Femur (tissue), 1 donor: ENCODE measurements at places on chromosomes 13 and 19.

DNA sequence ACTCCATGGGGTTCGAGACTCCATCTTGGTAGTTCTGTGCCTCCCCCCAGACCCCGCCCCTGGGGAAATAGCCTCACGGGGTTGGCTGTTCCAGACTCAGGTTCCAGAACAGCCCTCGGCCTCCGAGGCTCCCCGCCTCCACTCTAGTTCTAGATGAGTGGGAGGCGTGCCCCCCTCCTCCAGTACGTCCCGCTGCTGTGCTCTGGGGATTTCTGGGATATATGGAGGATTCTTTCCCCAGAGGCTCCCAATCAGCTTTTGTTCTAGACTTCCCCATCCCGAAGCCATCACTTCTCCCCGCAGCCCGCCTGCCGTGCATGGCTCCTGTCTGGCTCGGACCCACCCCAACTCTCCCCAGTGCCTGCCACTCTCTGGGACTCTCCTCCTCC, 1.9 kb upstream of the CACNG7 start:
- no peak for DNase-seq

DNA sequence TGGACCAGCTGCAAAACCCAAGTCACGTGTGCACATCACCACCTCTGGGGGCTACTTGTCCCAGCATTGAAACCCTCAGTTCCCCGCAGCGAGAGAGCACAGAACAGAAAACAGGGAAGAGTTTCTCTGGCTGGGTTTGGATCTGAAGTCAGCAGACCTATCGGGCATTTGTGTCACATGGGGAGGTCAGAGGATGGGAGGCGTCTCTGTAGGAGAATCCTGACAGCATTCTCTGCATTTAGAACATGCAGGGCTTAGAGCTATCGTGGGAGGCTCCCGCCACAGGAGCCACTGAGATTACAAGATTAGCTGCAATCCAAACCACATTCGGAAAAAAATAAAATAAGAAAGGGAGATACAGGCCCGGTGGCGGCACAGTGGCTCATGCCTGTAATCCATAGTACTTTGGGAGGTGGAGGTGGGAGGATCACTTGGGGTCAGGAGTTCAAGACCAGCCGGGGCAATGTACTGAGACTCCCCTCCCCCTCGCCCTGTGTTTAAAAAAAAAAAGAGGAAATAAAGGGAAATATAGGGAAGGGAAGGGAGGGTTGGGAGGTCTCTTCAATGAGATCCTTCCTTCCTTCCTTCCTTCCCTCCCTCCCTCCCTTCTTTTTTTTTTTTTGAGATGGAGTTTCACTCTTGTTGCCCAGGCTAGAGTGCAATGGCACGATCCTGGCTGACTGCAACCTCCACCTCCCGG, 2.9 kb upstream of the TLE6 start:
- DNase-seq = no peak

DNA sequence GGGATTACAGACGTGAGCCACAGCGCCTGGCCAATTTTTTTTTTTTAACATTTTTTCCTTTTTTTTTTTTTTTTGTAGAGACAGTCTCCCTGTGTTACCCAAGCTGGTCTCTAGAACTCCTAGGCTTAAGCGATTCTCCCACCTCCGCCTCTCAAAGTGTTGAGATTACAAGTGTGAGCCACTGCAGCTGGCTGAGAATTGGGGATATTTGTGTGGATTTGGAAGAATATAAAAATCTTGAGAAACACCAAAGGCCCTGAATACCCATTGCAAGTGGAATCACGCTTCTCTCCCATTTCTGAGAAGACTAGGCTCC, 79.9 kb upstream of the ABCC4 start:
- DNase-seq = no peak

- DNase-seq = no peak
Measured at GRCh38 chr13:29125191-29125933, 305.2 kb downstream of the MTUS2 start.

- DNase-seq = no peak
Measured at GRCh38 chr19:13133241-13133870, 15.3 kb downstream of the NACC1 start.

- DNase-seq = peak; percentile 85
Measured at GRCh38 chr19:18044825-18045304, 36.9 kb downstream of the ARRDC2 start.

GRCh38 chr19:30692879-30693503, 320.8 kb downstream of the ZNF536 start:
- peak; percentile 25 for DNase-seq

- peak; percentile 47 for DNase-seq
Measured at GRCh38 chr13:30362869-30363268, 55.5 kb upstream of the KATNAL1 start.

DNA sequence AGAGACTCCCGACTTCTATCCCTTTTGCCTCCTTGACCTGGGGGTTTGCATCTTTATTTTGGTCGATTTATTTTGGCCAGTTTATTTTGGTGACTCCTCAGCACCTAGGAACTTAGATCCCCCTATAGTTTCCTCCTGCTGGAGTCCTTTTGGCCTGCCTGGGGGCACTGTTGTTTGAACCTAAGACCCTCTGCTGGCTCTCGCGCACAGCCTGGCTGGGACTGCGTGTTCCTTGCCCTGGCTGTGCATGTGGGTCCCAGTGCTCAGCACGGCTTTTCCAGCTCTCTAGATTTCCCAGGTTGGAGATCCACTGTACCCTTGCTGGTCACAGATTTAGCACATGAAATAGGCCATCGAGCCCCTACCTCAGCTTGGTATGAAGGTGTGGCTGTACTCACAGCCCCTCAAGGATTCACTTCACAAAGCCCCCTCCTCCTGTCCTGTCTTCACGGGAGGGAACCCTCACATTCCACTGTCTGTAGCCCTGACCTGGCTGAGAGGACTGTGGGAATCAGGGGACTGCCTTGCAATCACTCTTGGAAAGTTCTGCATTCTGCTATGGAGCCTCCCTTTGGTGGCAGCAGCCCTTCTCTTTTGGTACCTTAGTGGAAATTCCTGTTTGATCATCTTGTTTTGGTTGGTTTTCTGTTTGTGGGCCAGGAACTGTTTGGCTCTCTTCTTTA, 8.3 kb downstream of the UBAC2 start:
- no peak for DNase-seq

DNA sequence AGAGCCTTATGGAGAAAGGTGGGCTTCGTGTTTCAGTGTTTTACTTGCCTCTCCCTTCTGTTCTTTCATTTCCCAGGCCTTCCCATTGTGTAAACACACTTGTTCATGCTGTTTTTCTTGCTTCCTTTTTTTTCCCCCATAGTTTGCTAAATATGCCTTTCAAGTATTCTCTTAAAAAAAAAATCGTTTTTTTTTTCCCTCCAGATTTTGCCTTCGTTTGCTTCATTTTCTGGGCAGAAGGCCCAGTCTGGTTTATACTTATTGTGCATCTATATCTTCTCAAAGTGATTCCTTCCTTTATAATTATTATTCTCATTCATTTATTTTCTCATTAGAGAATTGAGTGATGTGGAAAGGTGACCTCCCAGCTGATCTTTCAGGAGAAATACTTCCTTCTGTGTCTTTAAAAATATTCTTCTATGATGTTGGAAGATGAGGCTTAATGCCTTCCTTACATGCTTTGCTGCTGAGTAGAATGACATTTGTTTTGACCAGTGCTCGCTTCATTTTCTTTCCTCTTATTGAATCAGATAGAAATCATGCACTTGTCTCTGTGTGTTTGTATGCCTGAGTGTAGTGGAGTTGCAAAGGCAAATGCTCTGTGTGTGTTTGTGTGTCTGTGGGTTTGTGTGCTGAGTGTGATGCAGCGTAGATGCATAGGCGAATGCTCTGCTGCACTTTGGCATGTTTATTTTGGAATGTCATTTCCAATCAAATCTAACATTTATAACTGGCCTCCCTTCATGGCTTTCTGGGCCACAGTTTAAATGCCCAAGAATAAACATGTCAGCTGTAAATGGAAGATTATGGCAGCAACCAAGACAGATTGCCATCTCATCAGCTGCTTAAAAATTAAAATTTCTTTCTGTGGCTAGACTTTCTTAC, 591.4 kb downstream of the FGF9 start:
- no peak for DNase-seq

GRCh38 chr13:74555651-74556420, 421.6 kb upstream of the KLF12 start:
- DNase-seq = no peak

- DNase-seq = no peak
Measured at GRCh38 chr19:10660346-10660745, 6.2 kb downstream of the ILF3 start.

- DNase-seq = no peak
Measured at GRCh38 chr13:110523180-110523579, 38.3 kb downstream of the RAB20 start.

DNA sequence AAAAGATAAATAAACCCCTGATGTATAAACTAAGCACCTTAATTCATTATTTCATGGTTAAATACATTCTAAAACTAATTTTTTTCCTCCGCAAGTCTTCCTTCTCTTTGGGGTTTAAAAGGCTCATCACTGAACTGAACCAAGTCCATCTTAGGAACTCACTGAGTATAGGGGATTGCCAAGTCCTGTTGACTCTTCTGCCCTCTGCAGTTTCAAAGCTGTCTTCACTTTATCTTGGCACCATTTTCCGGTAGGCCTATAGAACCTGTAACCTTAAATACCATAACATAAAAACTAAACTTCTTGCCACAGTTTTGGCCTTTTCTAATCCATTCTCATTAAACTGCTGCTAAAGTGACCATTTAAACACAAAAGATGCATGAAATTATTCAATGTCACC, 66.5 kb upstream of the USPL1 start:
- DNase-seq = no peak

DNA sequence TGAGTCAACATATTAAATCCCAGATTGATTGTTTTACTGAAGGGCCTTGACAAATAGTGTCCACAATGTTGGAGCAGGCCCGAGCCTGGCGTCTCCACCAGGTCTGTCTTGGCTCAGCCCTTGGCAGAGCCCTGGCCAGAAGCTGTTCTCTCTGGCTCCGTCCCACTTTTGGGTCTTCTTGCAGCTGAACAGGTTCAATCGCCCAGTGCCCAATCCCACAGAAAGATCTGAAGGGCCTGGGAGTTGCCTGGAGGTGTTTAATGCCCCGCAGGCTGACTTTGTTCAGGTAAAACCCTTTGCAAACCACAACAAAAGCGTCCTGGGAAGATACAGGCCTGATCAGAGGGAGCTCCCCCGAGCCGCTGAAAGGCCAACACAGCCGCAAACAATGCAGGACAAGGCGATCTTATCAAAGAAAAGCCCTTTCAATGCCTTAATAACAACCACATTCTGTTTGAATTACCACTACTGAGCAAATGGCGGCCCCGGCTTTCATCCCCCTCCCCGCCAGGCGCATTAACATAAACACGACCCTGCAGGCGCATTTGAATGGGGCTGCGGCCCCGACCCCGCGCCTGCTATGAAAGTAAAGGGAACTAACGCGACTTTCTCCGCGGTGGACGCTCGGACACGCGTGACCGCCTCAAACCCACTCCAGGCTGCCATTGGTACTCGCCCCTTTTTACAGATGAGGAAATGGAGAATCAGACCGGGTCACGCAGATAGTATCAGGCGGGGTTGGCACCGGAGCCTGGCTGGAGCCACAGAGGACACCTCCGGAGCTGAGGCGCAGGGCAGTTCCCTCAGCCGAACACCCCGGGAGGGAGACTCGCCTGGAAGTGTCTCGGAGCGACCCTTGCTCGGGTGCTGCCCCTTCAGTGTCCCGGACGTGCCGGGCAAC, 3.1 kb downstream of the CDX2 start:
- no peak for DNase-seq

GRCh38 chr19:19527674-19528625, 761 bp upstream of the YJEFN3 start:
- DNase-seq = no peak

GRCh38 chr13:102369302-102369701, 32.5 kb downstream of the FGF14 start:
- no peak for DNase-seq

- DNase-seq = no peak
Measured at GRCh38 chr13:110511509-110512181, 49.9 kb downstream of the RAB20 start.

GRCh38 chr19:39670998-39671397, 15.3 kb downstream of the LGALS16 start:
- DNase-seq = no peak

- DNase-seq = peak; percentile 93
Measured at GRCh38 chr19:33795370-33796163, 1.1 kb upstream of the KCTD15 start.

GRCh38 chr19:12774588-12775555, at the start of gene HOOK2:
HOOK2 (minus strand) TSS chr19:12775552; CDS start chr19:12775449, 103 bp downstream.
- no peak for DNase-seq

GRCh38 chr19:38168637-38169036, 55.4 kb downstream of the DPF1 start:
- no peak for DNase-seq
